ENCODE measurements at places on chromosomes 12 and 14.

DNA sequence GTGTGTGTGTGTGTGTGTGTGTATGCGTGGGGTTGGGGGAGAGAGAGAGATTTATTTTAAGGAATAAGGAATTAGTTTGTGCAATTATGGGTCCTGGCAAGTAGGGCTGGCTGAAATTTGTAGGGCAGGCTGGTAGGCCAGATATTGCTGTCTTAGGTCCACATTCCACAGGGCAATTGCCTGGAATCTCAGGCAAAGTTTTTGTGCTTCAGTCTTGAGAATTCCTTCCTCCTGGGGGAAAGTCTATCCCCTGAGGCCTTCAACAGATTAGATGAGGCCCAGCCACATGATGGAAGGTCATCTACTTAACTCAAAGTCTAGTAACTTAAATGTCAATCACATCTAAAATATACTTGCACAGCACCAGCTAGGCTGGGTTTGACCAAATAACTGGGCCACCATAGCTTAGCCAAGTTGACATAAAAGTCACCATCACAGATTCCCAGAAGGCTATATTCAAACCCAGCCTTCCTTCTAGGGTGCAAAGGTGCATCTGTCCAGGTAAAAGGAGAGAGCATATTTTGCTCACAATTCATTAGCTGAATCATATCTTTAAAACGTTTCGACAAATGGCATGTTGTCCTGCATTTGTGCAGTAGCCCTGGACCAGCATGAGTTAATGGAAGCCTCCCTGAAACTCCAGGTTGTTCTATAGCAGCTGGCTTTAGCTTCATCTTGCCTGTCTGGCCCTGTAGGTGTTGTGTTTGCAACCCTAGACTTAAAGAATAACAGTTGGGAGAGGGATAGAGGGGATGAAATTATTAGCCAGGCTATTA lies 63.1 kb downstream of the C14orf132 start:
- DNase-seq = no peak

- DNase-seq = no peak
Observed at GRCh38 chr14:65476942-65477318, 64.4 kb downstream of the FUT8 start.

DNA sequence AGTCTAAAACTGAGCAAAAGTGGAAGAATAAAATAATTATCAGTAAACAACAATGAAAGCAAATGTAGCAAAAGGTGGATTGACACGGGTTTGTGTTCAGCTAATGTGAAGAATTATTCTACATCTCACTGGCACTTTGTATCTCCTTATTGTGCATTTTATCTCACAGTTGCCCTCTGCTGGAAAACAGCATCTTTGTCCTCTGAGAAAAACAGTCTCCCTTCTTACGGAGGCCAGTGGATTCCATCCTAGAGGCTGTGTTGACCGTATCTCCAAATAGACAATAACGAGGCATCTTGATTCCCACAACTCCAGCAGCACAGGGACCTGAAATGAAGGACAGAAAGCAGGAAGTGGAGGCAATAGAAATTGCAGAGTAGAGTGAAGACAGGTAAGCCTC lies 51.3 kb upstream of the PLBD1 start:
- no peak for DNase-seq

- no peak for DNase-seq
Observed at GRCh38 chr12:72276181-72276805, 4.1 kb downstream of the TRHDE start.

- no peak for DNase-seq
Observed at GRCh38 chr12:18564306-18564705, 173.5 kb downstream of the PLCZ1 start.

DNA sequence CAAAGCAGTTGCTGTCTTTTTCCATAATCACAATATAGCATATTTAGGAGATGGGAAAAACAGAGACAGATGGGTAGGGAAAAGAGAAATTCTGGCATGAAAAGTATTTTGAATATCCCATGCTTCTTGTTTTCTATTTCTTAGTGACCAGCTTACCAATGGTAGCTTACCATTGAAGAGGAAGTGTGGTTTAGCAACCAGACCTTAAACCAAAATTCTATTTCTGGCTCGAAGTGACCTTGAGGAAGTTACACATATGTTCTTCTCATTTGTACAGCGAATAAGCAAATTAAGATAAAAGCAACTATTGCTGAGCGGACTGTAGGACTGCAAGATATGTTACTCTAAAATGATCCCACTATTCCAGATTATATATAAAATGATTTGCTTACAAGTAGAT lies 82.9 kb downstream of the FGD4 start:
- DNase-seq = no peak

GRCh38 chr12:6195665-6196535 lies 4.3 kb upstream of the CD9 start:
- peak; percentile 45 for DNase-seq

DNA sequence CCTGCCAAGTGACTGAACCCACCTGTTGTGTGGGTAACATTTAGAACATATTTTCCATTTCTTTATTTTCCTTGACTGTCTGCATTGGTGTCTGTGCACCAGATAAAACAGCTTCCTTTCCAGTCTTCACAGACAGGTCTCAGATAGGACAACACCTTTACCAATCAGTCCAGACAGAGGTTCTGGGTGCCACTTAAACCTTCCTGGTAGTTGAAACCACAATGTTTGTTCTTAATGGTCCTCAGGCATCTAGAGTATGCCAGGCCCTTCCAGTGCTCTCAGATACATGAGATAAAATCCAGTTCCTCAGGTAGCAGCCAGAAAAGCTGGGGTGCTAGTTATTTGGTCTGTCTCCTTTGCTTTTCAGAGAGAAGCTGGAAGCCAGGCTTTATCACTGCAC lies 7.0 kb upstream of the CLEC2D start:
- DNase-seq = no peak

DNA sequence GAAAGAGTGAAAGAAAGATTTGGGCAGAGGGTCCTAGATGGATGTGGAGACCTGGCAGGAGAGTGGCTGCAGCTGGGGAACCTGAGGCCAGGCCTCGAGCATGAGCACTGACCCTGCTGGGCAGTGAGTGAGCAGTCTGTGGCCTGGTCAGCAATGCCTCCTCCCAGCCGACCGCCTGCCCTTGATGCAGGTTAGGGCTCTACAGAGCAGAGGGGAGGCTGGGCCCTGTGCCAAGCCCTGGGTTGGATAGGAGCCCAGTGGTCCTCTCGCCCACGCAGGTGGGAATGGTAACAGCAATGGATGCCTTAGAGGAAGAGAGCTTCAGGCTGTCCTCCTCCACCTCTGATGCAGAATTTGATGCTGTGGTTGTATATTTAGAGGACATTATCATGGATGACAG lies 59.8 kb downstream of the RAB35 start:
- DNase-seq = no peak

DNA sequence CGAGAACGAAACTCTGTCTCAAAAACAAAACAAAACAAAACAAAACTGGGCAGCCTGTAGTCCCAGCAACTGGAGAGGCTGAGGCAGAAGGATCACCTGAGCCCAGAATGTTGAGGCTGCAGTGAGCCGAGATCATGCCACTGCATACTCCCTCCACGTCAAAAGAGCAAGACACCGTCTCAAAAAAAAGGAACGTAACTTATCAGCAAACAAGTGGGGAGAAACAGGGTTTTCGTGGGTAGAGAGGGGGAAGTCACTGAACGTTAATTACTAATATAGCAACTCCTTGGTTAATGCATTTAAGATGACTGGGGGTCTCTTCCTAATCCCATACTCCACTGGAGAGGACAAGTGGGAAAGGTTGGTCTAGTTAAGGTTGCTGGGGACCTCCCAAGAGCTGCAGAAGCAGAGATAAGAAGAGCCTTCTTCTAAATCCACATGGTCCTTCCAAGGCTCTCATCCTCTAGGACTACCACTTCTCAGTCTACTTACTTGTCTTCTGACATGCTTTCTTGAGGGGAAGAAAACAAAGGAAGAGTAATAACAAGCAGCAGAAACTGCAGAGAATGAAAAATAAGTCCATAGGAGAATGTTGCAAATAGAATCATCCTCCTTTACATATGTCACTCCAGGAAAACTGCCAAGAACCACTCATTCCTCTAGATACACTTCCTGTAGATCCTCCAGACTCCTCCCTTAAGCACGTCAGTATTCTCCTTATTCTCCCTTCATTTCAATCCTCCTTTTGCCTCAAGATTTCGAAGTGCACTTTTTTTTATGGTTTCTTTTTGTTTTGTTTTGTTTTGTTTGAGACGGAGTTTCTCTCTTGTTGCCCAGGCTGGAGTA lies 5.8 kb downstream of the NUMB start:
- no peak for DNase-seq

DNA sequence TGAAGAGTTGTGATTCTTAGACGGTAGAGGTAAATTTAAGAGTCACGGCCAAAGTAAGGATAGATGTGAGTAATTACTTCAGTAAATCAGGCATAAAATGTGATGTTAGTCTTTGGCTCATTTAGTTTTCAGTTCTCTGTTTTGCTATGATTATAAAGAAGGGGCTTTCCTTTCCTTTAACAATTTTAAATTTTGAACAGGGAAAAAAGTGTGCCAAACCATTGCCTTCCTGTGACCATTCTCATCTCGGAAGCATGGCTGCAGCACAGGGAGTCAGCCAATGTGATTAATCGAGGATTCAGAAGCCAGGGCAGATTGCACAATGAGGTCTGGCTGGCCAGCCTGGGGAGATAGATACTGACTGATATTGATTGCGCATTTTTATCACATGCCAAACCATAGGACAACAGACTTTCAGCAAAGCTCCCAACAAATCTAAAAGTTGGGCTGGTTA lies 480.2 kb upstream of the PRICKLE1 start:
- DNase-seq = no peak

DNA sequence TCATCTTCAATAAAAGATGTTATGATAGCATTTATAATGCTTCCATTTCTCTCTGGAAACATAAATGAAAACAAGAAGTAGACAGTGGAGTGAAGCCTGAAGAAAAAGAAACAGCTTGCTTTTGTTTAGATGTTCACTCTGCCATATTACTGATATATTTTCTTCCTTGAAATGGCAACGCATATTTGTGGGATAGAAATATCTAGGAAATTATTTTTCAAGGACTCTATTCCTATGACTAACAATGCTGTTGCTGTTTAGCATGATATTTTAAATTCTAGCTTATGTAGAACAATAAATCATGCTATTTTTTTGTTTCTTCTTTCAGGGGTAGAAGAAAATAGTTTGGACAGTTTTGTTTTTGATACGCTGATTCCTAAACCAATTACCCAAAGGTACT lies 359.0 kb downstream of the NAV3 start:
- no peak for DNase-seq

DNA sequence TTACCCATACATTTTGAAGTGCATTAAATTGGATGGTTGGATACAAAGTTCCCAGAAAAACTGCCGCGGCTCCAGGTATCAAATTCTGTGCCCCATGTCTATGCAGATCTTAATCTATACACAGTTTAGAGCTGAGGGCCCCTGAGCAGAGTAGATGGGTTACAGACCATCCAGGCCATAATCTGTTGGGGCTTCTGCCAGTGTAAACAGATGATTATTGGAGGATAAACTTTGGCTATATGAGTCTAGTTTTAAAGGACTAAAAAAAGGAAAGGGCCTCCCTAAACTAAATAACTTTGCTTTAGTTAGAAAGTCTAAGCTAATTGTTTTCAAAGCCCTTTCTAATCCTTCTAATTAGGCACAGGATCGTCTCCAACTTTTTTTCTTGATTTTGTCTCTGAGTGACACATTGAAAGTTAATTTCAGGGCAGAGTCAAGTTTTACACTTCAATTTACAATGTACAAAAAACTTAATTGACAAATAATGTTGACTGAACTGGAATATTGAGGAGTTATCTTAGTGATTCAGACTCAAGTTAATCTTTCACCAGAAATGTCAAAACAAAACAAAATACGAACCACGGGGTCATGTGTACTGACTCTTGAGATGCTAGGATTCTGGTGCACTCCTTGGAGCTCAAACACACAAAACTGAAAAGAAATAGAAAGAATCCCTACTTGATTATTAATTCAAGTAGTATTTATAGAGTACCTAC lies 133.9 kb upstream of the SCAF11 start:
- DNase-seq = no peak

DNA sequence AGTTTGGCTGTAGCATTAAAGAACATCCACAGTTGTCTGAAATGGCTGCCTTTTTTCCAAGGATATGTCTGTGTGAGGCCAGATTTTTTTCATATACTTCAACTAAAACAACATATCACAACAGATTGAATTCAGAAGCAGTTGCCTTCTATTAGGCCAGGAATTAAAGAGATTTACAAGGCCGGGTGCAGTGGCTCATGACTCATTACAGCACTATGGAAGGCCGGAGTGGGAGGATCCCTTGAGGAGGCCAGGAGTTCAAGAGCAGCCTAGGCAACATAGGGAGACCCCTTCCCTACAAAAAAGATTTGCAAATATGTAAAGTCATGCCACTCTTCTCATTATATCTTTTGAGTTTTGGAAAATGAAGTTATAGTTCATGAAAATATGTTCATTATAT lies 108.6 kb downstream of the KTN1 start:
- no peak for DNase-seq

DNA sequence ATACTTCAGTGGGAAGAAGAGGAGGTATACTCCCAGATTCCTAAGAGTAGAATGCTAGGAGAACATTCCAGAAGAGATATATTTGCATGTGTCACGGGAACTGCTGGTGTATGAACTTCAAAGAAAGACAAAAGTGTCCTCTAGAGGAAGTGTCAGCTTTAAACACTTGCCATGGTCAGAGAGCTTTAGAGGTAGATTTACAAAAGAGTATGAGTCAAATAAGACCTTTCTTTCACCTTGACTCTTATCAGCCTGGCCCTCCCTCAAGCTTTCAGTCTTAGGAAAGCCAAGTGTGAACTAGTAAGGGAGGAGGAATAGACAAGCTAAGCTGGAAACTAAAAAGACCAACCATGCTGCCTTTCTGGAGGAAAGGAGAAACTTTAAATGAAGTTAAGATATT lies 34.7 kb downstream of the COX8C start:
- DNase-seq = no peak

DNA sequence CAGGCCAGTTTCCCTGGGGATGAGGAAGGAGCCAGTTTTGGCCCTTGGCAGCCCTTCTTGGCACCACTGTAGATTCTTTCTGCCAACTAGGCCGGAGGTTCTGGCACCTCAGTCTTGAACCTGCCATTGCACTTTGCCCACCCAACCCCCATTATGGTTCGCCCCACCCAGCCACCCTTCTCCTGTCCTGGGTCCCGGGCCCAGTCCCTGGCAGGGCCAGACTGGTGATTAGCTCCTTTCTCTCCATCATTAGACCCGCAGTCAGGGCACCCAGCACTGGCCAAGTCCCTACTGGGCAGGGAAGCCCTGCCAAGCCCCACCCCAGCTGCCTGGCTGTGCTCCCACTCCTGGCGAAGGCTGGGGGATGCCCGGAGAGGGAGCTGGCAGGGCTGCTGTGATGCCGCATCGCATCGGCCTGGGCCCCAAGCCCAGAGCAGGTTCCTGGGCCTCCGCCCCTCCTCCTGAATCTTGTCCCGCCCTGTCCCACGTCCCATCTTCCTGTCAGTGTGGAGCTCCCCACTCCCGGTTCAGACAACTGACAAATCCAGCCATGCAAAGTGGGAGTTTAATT lies 9.8 kb downstream of the FAM222A start:
- DNase-seq = no peak

DNA sequence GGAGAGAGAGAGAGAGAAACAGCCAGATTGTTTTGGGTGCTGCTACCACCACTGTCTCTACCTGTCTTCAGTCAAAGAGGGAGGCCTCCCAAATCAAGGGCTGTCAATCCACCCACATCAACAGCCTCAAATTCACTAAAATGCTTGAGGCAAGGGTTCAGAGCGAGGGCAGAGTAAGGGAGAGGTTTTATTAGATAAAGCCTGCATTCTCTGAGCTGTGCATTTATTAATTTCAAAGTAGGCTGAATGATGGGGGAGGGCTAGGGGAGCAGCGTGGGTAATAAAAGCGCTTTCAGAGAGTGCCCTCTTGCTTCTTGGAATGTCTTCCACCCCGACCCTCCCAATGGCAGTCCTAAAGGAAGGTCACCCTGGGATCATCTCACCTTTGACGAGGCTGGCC lies 636.5 kb upstream of the TBX3 start:
- no peak for DNase-seq

All from stimulated activated CD8-positive, alpha-beta memory T cell treated with anti-CD3 and anti-CD28 coated beads, Interleukin-7, amount 100 ng/mL, for 48 hours (primary cell).